KBM-7 (cell line): ENCODE measurements at places on chromosomes 12 and 14.

GRCh38 chr14:57833323-57833722 is 32.6 kb downstream of the SLC35F4 start:
- no peak for DNase-seq

- DNase-seq = no peak
These were observed 16.6 kb downstream of the RFLNA start for GRCh38 chr12:124311292-124312109.

DNA sequence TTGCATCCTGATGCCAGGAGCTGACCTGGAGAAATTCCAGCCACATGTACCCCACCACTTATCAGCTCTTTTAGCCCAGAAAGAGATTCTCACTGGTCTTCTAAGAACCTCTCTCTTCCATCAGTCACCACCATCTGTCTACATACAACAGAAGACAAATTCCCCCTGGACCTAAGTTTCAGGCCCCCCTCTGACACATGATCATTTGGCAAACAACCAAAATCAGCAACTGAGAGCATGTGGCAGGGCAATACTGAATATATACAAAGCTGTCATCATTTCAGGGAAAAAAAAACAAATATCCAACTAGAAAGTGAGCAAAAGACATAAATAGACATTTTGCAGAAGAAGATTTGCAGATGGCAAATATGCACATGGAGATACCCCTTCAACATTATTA is 180.2 kb downstream of the FOXN3 start:
- no peak for DNase-seq

- DNase-seq = peak; percentile 67
These were observed 172.8 kb upstream of the DCN start for GRCh38 chr12:91355150-91356006.
